ENCODE measurements at places on chromosomes 1 and 21.

DNA sequence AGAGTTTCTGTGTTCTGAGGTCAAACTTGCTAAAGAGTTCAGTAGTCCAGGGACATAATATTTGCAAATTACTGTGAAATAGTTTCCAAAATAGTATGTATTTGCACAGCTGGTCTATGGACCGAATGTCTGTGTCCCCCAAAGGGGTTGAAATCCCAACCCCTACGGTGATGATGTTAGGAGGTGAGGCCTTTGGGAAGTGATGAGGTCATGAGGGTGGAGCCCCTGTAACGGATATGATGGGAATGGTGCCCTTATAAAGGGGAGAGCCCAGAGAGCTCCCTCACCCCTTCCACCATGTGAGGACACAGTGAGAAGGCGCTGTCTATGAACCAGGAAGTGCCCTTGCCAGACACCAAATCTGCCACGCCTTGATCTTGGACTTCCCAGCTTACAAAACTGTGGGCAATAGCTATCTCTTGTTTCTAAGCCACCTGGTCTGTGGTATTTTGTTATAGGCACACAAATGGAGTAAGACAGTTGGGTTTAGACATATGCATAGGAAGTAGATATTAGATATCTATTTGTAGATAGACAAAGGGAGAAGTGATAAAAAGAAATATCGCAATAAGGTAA lies 21.7 kb downstream of the RNF187 start:
- no peak for DNase-seq

- no peak for DNase-seq
These were observed 93.6 kb downstream of the SMYD3 start for GRCh38 chr1:246413430-246413829.

GRCh38 chr1:85363521-85363920 lies 87.1 kb upstream of the BCL10 start:
- DNase-seq: no peak

DNA sequence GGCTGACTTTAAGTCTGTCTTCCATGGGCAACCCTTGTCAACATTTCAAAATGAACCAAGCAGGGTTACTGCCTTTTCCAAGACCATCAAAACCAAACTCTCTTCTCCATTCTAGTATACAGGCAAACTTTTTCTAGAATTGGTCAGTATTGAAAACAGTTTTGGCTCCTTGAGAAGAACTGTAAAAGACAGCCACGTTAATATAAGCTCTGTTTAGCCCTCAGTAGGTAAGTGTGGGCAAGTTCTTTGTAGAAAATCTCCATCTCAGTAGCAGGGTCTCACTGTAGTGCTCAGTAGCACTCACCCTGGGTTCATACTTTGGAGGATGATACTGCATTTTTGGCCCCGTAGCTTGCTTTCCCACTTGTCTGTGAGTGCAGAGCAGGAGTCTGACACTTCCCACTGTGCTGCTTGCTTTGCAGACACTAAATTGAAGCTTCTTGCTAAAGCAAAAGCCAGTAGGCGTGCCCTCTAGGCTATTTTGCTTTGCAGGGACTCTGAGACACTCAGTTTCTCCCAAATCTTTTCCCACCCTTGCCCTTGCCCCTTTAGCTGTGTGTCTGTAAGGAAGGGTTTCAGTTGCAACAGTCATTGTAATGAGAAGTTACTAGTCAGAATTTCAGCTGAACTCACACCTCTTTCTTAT lies 34.3 kb upstream of the CACYBP start:
- no peak for DNase-seq

GRCh38 chr1:229161740-229162139 lies 109.2 kb upstream of the RAB4A start:
- no peak for DNase-seq

GRCh38 chr1:100643471-100644196 lies 75.9 kb upstream of the VCAM1 start:
- no peak for DNase-seq

DNA sequence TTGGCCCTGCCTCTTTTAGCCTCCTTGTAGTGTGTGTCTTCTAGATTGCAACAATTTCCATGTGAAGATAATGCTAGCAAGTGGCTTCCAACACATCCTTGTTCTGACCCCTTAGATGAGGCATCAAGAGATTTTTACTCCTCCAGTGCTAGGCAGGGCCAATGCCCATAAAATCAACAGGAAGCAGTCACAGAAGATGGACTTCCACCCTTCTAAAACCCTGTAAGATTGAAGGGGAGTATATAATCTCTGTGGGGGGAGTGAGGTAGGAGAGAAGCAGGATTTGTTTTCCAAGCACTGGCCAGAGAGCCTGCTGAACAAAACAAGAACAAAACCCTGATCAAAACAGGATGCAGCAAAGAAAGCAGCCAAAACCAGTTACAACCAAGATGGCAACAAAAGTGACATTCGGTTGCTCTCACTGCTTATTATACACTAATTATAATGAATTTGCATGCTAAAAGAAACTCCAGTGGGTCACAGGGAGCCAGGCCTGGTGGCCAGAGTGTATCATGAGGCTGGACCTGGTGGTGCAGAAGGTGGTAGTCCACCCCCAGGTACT lies 12.1 kb downstream of the GON4L start:
- no peak for DNase-seq

- no peak for DNase-seq
These were observed 1.6 kb upstream of the CDC14A start for GRCh38 chr1:100350787-100351094.

- no peak for DNase-seq
These were observed 77.6 kb downstream of the RPS6KA1 start for GRCh38 chr1:26607186-26607585.

Data from GM12864 (cell line).